ENCODE measurements at places on chromosomes 6 and 20.

DNA sequence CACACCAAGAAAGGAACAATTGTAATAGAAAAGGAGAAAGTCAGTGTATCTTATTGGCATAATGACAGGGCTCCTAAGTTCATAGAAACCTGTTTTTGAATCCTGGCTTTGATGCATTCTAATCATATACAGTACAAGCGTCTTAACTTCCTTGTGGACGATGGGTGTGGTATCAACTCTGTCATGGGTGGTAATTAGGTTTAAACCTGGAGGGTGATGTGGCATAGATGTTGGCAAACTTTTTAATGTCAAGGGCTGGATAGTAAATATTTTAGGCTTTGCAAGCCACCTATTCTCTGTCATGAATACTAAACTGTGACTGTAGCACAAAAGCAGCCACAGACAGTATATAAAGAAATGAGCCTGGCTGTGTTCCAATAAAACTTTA, 138.7 kb upstream of the EDN1 start:
- DNase-seq = no peak

GRCh38 chr6:19991176-19991575, 154.0 kb downstream of the ID4 start:
- no peak for DNase-seq

DNA sequence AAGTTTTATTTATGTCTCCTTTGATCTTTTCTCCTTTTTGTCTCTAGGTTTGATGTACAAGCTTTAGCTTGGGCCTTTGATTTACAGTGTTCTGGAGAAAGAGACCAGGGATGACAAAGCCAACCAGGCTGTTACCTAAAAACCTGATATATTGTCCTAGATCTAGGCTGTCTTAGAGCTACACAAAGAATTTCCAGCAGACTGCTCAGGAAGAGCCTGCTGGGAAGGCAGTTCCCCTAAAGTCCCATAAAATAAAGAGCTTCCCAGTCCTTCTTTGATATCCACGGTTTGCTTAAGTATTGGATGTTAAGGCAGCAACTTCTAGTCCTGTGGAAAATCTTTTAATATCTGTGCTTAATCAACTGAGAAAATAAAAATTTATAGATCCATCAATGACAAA, 70.5 kb downstream of the SHLD1 start:
- no peak for DNase-seq

GRCh38 chr6:24799541-24799915, 811 bp upstream of the ARMH2 start:
- no peak for DNase-seq

GRCh38 chr6:54860739-54861138, 14.2 kb downstream of the FAM83B start:
- no peak for DNase-seq

- no peak for DNase-seq
These were observed 41.8 kb downstream of the GPR63 start for GRCh38 chr6:96795481-96795880.

GRCh38 chr20:9228774-9229450, 160.0 kb downstream of the PLCB4 start:
- no peak for DNase-seq

DNA sequence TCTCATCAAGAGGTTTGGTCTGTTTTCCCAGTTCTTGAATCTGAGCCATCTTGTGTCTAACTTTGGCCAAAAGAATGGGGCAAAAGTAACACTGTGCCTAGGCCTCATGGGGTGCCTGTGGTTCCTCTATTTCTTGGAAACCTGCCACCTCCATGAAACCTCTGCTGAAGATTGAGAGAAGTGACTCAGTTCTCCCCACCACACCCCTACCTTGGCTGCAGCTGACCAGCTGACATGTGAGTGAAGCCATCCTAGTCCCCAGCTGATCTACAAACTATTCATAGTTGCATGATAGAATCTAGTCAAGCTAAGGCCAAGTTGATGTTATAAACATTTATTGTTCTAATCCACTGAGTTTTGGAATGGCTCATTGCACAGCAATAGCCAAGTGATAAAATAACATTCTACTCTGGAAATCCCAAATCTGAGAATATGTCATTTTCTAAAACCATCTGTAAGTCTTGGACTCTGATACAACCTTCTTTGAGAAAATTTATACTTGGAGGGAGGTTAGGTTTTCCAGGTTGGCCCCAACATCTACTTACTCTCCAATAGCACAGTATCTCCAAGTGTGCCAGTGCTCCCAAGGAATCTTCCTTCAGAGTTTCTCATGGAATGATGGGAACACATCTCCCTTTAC, 107.0 kb upstream of the SMLR1 start:
- DNase-seq = no peak

DNA sequence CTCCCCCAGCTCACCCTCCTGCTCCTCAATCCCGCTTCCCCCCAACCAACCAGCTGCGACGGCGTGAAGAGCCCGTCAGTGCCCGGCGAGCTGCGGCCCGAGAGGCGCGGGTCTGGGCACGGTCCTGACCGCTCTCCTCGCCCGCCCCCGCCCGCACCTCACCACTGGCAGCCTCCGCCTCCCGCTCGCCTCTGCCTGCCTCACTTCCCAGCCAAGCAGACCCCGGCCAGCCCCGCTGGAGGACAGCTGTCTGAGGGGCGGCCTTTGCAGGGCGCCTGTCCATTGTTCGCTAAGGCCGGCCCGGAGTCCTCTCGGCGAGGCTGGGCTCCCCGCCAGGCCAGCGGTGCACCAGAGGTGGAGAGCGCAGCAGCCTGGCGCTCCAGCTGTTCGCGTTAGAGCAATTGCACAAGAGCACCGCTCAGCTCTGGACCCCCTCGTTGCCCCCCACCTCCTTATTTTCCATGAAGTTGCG, 1.3 kb downstream of the SOBP start:
- no peak for DNase-seq

GRCh38 chr6:80235647-80236046, 129.2 kb downstream of the BCKDHB start:
- DNase-seq = no peak

GRCh38 chr20:21511485-21511849, 2.4 kb downstream of the NKX2-2 start:
- DNase-seq = no peak

GRCh38 chr6:45376310-45377042, 1.3 kb downstream of the SUPT3H start:
- DNase-seq = no peak

- peak; percentile 23 for DNase-seq
These were observed 64.9 kb downstream of the C6orf58 start for GRCh38 chr6:127641905-127642304.
